ENCODE measurements at places on chromosomes 5 and 9.

DNA sequence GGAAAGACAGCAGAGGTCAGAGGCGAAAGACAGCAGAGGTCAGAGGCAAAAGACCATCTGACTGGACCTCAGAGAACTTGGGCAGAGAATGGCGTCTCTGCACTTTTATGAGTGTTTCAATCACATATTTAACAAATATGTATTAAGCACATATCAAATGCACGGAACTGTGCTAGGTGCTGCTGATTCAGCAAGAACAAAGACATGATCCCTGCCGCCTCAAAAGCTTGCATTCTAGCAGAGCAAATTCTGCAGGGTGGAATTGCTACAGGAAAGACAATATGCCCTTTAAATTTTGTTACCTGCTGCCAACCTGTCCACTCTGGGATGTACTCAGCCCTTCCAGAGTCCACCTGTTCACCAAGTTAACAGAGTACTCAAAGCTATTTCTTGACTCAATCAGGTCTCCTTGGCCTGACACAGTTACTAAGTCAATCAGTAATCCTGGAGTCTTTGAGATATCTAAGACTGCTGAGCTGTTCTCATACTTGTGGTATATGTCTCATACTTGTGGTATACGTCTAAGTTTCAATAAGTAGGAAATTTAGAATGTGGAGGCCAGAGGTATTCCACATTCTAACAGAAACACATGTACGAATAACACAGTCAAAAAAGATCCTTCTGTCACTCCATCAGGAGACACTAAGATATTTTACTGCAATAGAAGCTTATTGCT is 131.8 kb downstream of the GNAQ start:
- DNase-seq = peak; percentile 64

- DNase-seq = no peak
Observed at GRCh38 chr5:177035976-177036375, 13.5 kb downstream of the ZNF346 start.

GRCh38 chr9:72371151-72371550 is 6.1 kb upstream of the ZFAND5 start:
- DNase-seq = no peak

- no peak for DNase-seq
Observed at GRCh38 chr5:103066326-103066725, 53.6 kb downstream of the GIN1 start.

DNA sequence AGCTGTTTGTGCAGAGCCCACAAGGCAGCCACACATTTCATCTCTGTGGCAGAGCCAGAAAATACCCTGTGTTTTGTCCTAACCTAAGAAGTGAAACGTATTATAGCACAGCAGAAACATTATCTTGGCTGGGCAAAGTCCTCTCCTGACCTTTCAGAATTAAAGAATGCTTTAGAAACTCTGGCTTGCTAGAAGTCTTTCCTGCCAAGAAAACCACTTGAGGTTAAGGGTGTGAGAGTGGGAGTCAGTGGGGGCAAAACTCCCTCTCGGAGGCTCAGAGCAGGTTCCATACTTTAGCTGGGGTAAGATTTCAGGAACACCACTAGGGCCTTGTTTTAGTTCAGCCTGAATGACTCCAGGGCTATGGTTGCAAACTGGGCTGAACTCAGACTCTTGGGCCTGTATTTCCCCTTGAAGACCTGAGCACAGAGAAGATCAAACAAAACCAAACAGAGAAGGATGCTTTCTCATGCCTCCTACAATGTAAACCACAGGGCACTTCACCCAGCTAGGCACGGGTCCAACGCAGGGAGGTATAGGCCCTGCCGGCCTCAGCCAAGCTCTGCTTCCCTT is 48.0 kb downstream of the ZNF366 start:
- peak; percentile 46 for DNase-seq

- DNase-seq = no peak
Observed at GRCh38 chr5:103703617-103704016, 141.0 kb upstream of the NUDT12 start.

GRCh38 chr9:89605465-89606048 is 745 bp downstream of the GADD45G start:
- peak; percentile 72 for DNase-seq
